ENCODE measurements at places on chromosomes 6 and 20.

DNA sequence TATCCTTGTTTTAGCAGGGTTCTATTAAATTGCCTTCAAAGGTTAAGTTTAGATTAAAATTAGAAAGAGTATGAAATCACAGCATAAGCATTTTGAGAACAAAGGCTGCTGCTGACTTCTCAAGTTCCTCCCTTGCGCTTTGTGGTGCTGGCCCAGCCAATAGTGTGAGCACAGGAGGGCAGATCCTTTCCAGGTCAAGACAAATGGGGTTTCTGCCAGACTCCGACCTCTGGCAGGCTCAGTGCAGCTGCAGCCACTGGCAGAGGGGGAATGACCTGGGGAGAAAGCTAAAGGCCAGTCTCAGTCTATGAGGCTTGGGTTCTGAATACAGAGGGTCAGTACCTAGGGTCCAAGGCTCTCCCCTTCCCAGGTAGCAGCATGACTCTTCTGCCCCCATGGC lies 27.0 kb downstream of the CLIC5 start:
- no peak for DNase-seq

DNA sequence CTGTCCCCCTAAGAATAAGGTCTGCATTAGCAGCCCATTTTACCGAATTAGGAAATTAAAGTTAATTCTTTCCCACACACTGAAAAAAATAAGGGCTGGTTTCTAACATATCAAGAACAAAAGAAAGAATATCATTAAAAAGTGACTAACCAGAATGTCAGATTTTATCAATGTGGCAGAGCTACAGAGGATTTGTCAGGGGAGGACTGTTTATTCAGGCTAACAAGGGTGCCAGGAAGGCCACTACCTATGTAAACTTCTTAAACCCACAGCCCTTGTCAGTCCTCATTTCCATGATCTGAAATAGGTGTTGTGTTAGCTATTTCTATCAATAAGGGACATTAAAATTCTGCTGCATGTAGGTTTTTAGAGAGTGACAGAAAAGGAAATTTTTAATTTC lies 76.4 kb downstream of the BACH2 start:
- DNase-seq, result no peak

DNA sequence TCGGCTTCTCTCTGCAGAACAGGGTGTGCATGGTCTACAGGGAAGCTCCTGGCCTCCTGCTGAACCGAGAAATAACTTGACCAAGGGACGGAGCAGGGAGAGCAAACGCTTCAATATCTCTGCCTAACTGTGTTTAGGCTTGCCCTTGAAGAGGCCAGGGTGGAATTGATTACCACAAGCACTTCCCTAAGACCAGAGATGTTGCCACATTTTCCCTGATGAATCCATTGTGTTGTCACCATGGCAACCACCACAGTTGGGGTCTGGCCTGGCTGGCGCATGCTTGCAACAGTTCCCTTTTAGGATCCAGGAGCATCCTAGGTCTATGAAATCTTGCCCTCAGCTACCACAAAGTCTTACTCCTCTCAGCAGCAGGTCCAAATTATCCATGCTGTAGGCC lies 213.5 kb upstream of the SULF2 start:
- DNase-seq, result no peak

DNA sequence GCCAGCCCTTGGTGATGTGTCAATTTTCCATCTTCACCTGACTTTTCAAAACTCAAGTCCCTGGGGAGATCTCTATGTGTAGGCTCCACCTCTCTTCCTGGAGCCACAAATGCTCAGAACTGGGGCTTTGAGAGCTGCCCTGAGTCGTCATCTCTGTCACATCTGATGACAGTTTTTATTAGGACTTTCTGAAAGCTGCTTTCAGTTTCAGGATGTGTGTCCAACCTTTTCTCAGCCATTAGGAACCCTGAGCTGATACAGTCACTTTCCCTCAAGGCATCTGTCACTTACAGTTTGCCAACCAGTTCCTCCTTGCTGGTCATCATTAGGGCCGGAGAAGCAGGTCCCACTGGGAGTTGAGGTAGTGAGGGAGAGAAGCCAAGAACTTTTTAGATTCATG lies 365.9 kb upstream of the CHD6 start:
- DNase-seq, result no peak

DNA sequence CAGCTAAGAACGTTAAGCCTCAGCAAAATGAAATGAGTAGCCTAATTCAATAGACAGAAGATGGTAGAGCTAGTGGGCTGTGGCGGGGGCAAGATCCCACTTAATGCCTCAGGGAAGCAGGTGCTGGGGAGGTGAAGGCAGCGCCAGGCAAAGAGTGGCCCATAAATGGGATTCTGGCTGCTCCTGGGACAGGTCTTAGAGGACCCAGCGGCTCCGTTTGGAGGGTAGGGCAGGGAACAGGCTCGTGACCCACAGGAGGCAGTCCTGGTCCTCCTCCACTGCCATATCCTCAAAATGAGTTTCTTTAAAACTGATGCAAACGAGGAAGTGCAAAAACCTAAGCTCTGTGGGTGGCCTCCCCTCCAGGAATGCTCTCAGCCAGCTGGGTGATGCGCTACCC lies 32.7 kb downstream of the SAYSD1 start:
- no peak for DNase-seq

GRCh38 chr6:137846772-137847313 lies 20.2 kb upstream of the TNFAIP3 start:
- no peak for DNase-seq

DNA sequence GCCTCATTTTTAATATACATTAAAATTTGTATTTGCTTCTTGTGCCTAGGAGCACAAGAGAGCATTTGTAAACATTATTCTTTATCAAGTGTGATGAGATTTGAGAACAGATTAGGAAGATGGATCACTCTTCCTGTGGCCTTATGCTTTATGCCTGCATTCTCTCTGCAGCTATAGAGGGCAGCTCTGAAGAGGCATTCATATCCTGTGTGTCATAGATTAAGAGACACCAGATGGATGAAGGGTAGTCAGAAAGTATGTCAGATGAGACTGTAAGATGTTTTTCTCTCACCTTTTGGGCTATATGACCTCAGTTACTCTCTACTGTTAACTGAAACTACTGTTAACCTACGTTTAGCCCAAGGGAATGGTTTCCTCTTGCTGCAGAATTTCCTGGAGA lies 61.4 kb downstream of the DNAH8 start:
- DNase-seq, result no peak

- no peak for DNase-seq
Observed at GRCh38 chr6:40822619-40823018, 216.4 kb downstream of the UNC5CL start.

GRCh38 chr20:32195581-32195980 lies 12.0 kb downstream of the PLAGL2 start:
- no peak for DNase-seq

- DNase-seq, result no peak
Observed at GRCh38 chr20:33578510-33578909, 83.6 kb upstream of the C20orf144 start.

- DNase-seq, result no peak
Observed at GRCh38 chr6:16055852-16056251, 73.0 kb upstream of the MYLIP start.

- DNase-seq, result peak; percentile 83
Observed at GRCh38 chr6:1524040-1524480, 85.7 kb upstream of the FOXC1 start.

- no peak for DNase-seq
Observed at GRCh38 chr20:63067266-63067635, 60.5 kb upstream of the BHLHE23 start.

DNA sequence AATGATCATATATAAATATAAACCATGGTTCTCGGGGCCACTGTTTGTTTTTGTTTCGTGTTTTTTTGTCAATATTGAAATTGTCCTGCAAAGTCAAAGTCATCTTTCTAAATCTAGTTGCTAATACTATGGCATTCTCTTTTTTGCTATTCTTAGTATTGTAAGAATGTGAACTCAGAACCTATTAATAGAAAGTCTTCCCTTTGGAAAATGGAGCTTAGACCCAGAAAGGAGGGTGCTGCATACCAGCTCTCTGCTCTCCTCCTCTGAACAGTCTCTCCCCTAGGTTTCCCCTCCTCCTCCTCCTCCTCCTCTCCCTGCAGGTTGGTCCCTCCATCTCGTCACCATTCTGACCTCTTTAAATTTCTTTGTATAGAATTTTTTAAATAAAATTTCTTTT lies 150.4 kb upstream of the CCN2 start:
- DNase-seq, result no peak

- DNase-seq, result no peak
Observed at GRCh38 chr6:169044381-169045230, 209.0 kb downstream of the THBS2 start.

DNA sequence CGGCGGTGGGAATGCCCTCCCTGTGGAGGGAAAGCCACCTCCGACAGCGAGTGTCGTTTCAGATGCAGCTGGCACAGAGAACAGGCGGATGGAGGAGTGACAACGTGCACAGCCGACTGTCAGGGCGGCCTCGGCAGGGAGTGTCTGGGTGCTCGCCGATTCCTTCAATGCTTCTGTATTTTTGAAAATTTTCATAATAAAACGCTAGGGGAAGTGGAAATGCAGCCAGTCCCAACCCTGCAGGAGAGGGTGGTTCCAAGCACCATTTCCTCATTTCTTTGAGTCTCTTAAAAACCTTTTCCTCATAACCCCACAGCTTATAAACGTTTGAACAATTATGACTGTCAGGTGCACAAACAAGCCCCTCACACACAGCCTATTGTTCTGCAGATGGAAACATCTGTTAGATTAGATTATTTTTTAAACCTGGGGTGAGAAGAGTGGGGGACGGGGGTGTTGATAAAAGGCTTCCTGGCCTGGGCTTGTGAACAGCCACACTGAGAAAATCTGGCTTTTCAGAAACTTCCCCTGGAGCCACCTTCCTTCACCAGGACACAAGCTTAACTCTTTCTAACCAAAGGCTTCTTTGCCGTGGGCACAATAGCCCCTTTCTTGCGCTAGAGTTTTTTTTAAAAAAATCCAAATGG lies 228.9 kb downstream of the ANKRD60 start:
- no peak for DNase-seq

GRCh38 chr6:158863646-158864045 lies 44.5 kb upstream of the EZR start:
- DNase-seq, result no peak

DNA sequence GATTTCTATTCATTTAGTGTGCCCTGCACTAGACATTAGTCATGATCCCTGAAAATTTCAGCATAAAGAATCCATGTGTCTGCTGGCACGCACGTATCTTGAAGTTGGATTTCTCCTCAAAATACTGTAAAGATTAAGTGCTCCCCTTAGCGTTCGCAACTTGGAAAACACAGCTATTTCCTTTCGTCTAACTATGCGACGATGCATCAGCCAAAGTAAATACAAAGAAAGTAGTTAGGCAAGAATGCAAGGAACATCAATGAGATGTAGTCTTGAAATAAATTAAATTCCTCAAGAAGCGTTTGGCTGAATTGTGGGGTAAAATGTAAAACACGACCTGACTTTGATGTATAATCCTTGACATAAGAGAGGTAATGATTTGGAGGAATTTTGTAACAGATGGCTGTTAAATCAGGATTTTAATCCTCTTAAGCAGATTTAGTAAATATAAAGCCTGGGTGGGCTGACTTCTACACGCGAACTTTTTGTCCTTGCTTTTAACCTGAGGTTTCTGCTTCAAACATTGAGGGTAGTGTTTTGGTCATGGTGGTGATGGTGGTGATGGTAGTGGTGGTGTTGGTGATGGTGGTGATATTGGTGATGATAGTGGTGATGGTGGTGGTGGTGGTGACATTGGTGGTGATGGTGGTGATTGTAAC lies 88.2 kb downstream of the FOXF2 start:
- no peak for DNase-seq

GRCh38 chr6:137884149-137884909 lies 17.3 kb downstream of the TNFAIP3 start:
- DNase-seq, result no peak

DNA sequence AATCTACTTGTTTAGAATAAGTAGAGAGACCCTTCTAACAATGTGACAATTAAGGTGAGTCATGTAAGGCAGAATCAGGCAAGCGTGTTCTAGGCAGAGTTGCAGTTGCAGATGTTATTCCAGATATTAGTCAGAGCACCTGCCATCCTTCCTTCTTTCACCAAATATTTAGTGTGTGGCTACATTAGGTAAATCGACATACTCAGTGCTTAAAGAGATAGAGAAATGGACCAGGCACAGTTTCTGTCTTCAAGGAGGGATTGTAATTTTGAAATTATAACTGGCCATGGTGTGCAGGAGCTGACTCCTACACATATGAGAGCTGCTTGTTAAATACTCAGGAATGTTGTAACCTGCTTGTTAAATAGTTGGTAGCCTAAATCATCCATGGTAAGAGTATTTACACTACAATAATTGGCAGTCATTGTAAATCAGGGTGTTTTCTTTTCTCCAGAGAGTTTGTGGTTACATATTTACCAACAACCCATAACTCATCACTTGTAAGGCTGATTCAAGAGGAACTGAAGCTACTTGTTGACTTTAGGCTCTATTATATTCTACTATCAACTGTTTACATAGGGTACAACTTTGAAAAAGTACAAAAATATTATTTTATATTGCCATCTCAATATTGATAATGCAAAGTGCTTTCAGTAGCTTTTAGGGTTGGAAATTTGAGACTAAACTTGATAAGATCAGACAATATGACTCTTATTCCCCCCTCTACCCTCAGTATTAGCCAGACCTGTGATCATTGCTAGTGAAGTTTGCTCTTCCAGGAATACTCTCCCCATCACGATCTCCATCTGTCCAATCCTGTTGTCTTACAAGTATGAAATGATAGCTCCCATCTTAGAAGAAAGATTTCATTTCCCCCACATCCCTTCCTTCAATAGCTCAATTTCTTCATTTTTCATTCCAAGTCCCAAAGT lies 607.1 kb downstream of the COL12A1 start:
- DNase-seq, result no peak

DNA sequence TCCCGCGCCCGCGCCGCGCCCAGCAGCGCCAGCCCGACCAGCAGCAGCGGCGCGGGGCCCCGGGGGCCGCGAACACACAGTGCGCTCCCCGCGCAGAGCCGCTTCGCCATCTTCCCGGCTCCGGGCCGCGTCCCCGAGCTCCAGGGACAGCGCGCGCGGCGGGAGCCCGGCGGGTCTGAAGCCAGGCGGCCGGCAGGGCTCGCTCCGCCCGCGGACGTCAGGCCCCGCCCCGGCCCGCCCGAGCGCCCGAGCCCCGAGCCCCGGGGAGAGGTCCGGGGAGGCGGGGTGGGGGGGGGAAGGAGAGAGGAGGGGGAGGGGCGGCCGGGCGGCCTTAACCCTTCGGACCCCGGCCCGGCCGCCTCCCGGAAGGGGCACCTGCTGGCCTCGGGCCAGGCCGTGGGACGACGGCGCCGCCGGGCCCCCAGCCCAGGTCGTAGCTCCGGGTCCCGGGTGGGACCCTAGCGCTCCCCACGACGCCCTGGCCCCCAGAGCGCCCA lies at the start of gene LAMA5:
Gene LAMA5, minus strand, starts transcription at position 177 of the 497 bp plus-strand sequence. Its CDS starts 67 bp downstream, at position 110.
- DNase-seq, result no peak

DNA sequence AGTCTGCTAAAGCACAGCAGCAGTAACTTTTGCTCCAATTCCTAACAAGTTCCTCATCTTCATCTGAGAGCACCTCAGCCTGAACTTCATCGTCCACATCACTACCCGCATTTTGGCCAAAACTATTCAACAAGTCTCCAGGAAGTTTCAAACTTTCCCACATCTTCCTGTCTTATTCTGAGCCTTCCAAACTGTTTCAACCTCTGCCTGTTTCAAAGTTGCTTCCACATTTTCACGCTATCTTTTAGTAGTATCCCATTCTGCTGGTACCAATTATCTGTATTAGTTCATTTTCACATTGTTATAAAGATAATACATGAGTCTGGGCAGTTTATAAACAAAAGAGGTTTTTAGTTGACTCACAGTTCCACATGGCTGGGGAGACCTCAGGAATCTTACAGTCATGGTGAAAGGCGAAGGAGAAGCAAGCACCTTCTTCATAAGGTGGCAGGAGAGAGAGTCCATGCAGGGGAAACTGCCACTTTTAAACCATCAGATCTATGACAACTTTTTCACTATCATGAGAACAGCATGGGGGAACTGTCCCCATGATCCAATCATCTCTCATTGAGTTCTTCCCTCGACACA lies 99.4 kb upstream of the GRIK2 start:
- no peak for DNase-seq

- DNase-seq, result no peak
Observed at GRCh38 chr6:7707787-7708186, 18.1 kb upstream of the BMP6 start.

Data from stimulated activated CD4-positive, alpha-beta T cell treated with anti-CD3 and anti-CD28 coated beads, Interleukin-4, amount 100 ng/mL, for 4 hours (primary cell).